ENCODE measurements at places on chromosomes 5 and 9. TPM values are rescaled to one million over a fixed set of nuclear protein-coding genes. Genes with fewer than 3 reads are reported as not detected.

The EIF4EBP3 gene
- total RNA-seq, result 16.1 TPM

The ORM2 gene
- total RNA-seq, result not detected

The CCNO gene
- total RNA-seq, result 0.10 TPM

The FTMT gene
- not detected for total RNA-seq

The BTNL9 gene
- total RNA-seq, result not detected

The PKD2L2 gene
- total RNA-seq, result not detected

The GPR150 gene
- 0.22 TPM for total RNA-seq

The UBE2R2 gene
- total RNA-seq, result 41.0 TPM

The LCN12 gene
- 1.8 TPM for total RNA-seq

GRCh38 chr9:16012621-16013020, 459.8 kb downstream of the CCDC171 start:
- H3K4me1 ChIP-seq, result no peaks in the 10 kb centered on the region
- H3K27ac ChIP-seq, result no peak overlapping the region
- no peaks in the 10 kb centered on the region for H3K36me3 ChIP-seq
- no peaks in the 10 kb centered on the region for H3K27me3 ChIP-seq
- DNase-seq, result no peak
- H3K4me3 ChIP-seq, result no peak overlapping the region

GRCh38 chr5:125394661-125395280, 648.3 kb upstream of the ZNF608 start:
- no peaks in the 10 kb centered on the region for H3K4me1 ChIP-seq

GRCh38 chr5:61450493-61451279, 118.6 kb downstream of the ZSWIM6 start:
- no peak overlapping the region for H3K27ac ChIP-seq
- H3K36me3 ChIP-seq, result peaks cover 5% of the 10 kb centered on the region
- DNase-seq, result no peak

DNA sequence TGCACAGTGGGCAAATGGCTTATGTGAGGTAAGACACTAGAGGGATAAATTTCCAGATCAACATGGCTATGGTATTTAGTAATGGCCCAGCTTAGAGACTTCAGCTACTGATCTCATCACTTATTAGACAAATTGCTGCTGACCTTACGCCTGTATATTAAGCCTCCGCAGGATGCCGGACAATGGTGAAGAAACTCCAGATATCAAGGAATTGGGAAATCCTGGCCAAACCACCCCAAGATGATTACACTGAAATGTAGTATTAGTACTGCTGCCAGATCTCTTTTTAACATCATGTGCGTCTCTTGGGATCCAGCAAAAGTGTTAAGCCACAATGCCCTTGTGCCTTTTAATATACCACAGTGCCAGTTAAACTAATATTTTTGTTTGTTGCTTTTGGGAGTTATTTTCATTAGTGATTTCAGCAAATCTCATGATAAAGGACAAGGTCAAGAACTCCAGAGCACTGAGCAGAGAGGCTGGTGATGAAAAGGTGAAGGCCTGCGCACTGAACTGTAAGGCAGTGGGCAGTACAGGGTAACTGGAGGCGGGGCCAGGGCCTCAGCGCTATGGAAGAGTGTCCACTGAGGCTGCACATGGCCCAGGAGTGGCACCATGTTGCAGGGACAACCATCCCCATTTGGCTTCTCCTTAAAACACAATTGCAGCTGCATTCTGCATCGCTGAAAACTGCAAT, 32.5 kb downstream of the TSTD2 start:
- peaks cover 9% of the 10 kb centered on the region for H3K4me1 ChIP-seq
- H3K36me3 ChIP-seq, result peaks cover 24% of the 10 kb centered on the region
- DNase-seq, result no peak

DNA sequence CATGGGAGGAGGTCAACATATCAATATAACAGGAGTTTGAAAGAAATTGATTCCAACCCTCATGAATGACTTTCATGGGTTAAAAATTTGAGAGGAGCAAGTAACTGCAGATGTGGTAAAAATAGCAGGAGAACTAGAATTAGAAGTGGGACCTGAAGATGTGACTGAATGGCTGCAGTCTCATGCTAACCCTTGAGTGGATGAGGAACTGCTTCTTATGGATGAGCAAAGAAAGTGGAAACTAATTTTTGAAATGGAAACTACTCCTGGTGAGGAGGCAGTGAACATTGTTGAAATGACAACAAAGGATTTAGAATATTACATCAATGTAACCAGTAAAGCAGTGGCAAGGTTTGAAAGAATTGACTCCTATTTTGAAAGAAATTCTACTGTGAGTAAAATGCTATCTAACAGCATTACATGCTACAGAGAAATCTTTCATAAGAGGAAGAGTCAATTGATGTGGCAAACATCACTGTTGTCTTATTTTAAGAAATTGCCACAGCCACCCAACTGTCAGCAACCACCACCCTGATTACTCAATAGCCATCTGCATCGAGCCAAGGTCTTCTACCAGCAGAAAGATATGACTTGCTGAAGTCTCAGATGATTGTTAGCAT, 1683.2 kb downstream of the MAT2B start:
- H3K36me3 ChIP-seq, result no peaks in the 10 kb centered on the region
- no peak for DNase-seq
- no peak overlapping the region for H3K27ac ChIP-seq
- no peaks in the 10 kb centered on the region for H3K4me1 ChIP-seq
- H3K4me3 ChIP-seq, result no peak overlapping the region

- no peaks in the 10 kb centered on the region for H3K36me3 ChIP-seq
- no peak for DNase-seq
- peaks cover 2% of the 10 kb centered on the region for H3K27me3 ChIP-seq
- H3K4me3 ChIP-seq, result no peak overlapping the region
- H3K4me1 ChIP-seq, result no peaks in the 10 kb centered on the region
These were observed 37.7 kb upstream of the VCAN start for GRCh38 chr5:83433891-83434290.

GRCh38 chr5:117533792-117534191, 959.2 kb upstream of the SEMA6A start:
- no peak overlapping the region for H3K27ac ChIP-seq
- no peaks in the 10 kb centered on the region for H3K36me3 ChIP-seq
- DNase-seq, result no peak
- no peaks in the 10 kb centered on the region for H3K27me3 ChIP-seq

DNA sequence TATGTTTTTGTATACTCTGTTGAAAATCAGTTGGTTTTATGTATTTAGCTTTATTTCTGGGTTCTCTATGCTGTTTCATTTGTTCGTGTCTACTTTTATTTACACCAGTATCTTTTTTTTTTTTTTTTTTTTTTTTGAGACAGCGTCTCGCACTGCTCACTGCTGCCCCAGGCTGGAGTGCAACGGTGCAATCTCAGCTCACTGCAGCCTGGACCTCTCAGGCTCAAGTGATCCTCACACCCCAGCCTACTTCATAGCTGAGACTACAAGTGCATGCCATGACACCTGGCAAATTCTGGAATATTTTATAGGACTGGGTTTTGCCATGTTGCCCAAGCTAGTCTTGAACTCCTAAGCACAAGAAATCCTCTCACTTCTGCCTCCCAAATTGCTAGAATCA, 869.4 kb upstream of the CDH6 start:
- H3K4me1 ChIP-seq, result no peaks in the 10 kb centered on the region
- no peaks in the 10 kb centered on the region for H3K27me3 ChIP-seq
- no peak for DNase-seq
- H3K27ac ChIP-seq, result no peak overlapping the region
- no peaks in the 10 kb centered on the region for H3K36me3 ChIP-seq
- no peak overlapping the region for H3K4me3 ChIP-seq

- no peaks in the 10 kb centered on the region for H3K27me3 ChIP-seq
- DNase-seq, result no peak
- peaks cover 53% of the 10 kb centered on the region for H3K4me1 ChIP-seq
These were observed 45.3 kb downstream of the PAM start for GRCh38 chr5:102800427-102800826.

DNA sequence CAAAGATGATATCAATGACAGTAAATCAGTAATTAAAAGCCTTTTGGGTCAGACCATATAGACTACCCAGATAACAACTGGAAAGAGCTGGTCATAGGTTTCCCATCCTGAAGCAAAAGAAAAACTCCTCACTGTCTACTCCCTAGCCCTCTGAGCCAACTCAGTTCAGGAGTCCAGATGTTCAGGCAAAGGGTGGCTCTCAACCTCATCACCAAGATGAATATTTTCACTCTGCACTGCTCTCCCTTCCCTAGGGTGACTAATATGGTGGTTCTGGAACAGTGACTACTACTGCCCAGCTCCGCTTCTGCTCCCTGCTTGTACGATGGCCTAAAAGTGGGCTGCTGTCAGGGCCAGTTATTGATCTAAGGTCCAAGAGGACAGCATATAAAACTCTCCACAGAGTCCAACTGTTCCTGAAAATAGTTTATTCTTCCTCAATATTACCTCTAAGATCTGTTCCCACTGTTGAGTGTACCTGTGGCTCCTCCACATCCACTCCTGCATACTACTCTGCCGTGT, 263.4 kb upstream of the SLC30A5 start:
- peaks cover 10% of the 10 kb centered on the region for H3K27me3 ChIP-seq
- H3K27ac ChIP-seq, result no peak overlapping the region
- no peaks in the 10 kb centered on the region for H3K36me3 ChIP-seq
- no peak overlapping the region for H3K4me3 ChIP-seq
- no peak for DNase-seq

GRCh38 chr5:134252671-134253070, 26.8 kb upstream of the PPP2CA start:
- H3K36me3 ChIP-seq, result no peaks in the 10 kb centered on the region
- no peak overlapping the region for H3K4me3 ChIP-seq
- no peak overlapping the region for H3K27ac ChIP-seq
- no peaks in the 10 kb centered on the region for H3K4me1 ChIP-seq
- H3K27me3 ChIP-seq, result peaks cover 14% of the 10 kb centered on the region

GRCh38 chr9:27460226-27461023, 63.7 kb upstream of the IFNK start:
- no peak for DNase-seq
- peaks cover 5% of the 10 kb centered on the region for H3K4me1 ChIP-seq
- no peak overlapping the region for H3K4me3 ChIP-seq
- no peak overlapping the region for H3K27ac ChIP-seq

DNA sequence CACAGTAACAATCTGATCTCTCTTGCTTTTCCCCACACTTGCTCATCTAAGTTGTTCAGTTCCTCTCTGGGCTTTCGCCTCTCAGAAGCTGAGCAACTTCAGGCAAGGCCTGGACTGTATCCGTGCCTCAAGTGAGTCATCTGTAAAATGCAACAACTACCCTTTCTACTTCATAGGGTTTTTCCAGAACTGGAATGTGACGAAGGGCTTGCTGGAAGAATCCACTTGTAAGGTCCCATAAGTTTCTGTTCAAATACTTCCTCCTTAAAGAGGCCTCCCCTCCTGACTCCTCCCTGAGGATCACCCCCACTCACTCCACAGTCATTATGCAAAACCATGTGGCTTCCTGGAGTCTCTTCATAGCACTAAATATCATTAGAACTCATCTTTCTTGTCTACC, 17.5 kb upstream of the INSYN2B start:
- peak overlapping the region; percentile 25 for H3K27ac ChIP-seq
- no peak for DNase-seq
- no peak overlapping the region for H3K4me3 ChIP-seq
- H3K27me3 ChIP-seq, result no peaks in the 10 kb centered on the region

- H3K27me3 ChIP-seq, result peaks cover 4% of the 10 kb centered on the region
- H3K36me3 ChIP-seq, result no peaks in the 10 kb centered on the region
- no peak overlapping the region for H3K4me3 ChIP-seq
These were observed 45.7 kb downstream of the SLC46A2 start for GRCh38 chr9:112844771-112845542.

GRCh38 chr9:86846656-86847055, 100.7 kb downstream of the GAS1 start:
- no peaks in the 10 kb centered on the region for H3K4me1 ChIP-seq
- no peak overlapping the region for H3K27ac ChIP-seq
- peaks cover 2% of the 10 kb centered on the region for H3K27me3 ChIP-seq
- no peak overlapping the region for H3K4me3 ChIP-seq
- H3K36me3 ChIP-seq, result no peaks in the 10 kb centered on the region

GRCh38 chr5:128644863-128645262, 106.8 kb upstream of the FBN2 start:
- H3K4me3 ChIP-seq, result no peak overlapping the region
- peaks cover 2% of the 10 kb centered on the region for H3K27me3 ChIP-seq
- H3K4me1 ChIP-seq, result no peaks in the 10 kb centered on the region
- no peak for DNase-seq

DNA sequence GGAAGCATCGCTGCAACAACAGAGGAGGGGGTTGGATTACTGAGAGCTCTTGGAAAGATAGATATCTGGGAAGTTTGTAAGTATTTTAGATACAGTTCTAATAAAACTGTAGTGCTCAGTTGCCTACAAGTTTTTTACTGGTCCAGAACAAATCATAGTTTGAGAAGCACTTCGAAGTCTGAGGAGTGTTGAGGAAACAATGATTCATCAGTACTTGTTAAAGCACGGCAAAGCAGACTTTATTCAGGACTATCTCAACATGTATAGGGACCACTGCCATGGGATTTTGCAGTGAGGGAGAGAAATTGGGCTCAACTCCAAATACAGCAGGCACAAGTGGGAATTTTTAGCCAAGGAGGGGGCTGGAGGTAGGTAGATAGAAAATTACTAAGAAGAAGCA, 25.3 kb upstream of the RECK start:
- peaks cover 14% of the 10 kb centered on the region for H3K4me1 ChIP-seq
- H3K4me3 ChIP-seq, result no peak overlapping the region
- peaks cover 17% of the 10 kb centered on the region for H3K27me3 ChIP-seq
- H3K27ac ChIP-seq, result no peak overlapping the region

- H3K4me1 ChIP-seq, result no peaks in the 10 kb centered on the region
- H3K27ac ChIP-seq, result no peak overlapping the region
- H3K4me3 ChIP-seq, result no peak overlapping the region
- peaks cover 1% of the 10 kb centered on the region for H3K27me3 ChIP-seq
- no peaks in the 10 kb centered on the region for H3K36me3 ChIP-seq
These were observed 126.8 kb upstream of the DMRT1 start for GRCh38 chr9:714675-715074.

- H3K36me3 ChIP-seq, result no peaks in the 10 kb centered on the region
- no peak for DNase-seq
- H3K4me1 ChIP-seq, result no peaks in the 10 kb centered on the region
- H3K27me3 ChIP-seq, result no peaks in the 10 kb centered on the region
- no peak overlapping the region for H3K27ac ChIP-seq
These were observed 554.0 kb downstream of the BNC2 start for GRCh38 chr9:16316456-16316855.

DNA sequence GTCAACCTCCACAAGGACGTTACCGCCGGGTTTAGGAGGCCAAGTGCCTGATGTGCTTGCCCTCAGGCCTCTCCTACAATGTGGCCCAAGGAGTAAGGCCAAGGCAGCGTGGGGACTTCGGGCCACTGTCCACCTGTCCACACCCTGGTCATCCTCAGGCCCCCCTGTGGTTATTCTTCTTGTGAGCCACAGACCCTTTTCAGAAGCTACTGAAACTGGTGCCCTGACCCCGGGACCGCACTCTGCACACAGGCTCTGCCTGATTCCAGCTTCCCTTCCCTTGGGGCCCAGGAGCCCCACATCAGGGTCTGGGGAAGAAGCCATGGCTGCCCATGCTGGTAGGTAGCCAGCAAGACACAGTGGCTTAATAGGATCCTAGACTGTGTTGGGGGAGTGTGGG, 128.8 kb downstream of the OLFM1 start:
- no peak overlapping the region for H3K4me3 ChIP-seq
- H3K27me3 ChIP-seq, result peaks cover 7% of the 10 kb centered on the region
- no peak overlapping the region for H3K27ac ChIP-seq
- no peak for DNase-seq

Data from activated T-helper 1 cell treated with anti-CD3 and anti-CD28 coated beads, Interleukin-12 subunit alpha, Interleukin-12 subunit beta, Interleukin-2, Interleukin-4 antibody, amounts not matched to agents 30 ng/mL and 10 ng/mL and 1 ng/mL, durations not matched to agents 14 hours and 24 hours and 36 hours (primary cell).